A549 treated with AZD2906 at 1 μM for 4 hours (cell line): ENCODE measurements at places on chromosomes 13 and 19. TPM values are rescaled to one million over a fixed set of nuclear protein-coding genes. Genes with fewer than 3 reads are reported as not detected.

Gene OCEL1
- 12.4 to 13.5 TPM (median 12.8 TPM) in 5 replicates for total RNA-seq

Gene SEMA6B
- 4.9 to 6.0 TPM (median 5.0 TPM) in 5 replicates for total RNA-seq

Gene CCDC159
- 3.5 to 5.8 TPM (median 4.8 TPM) in 5 replicates for total RNA-seq

Gene LPAR6
- total RNA-seq, result 0.40 to 0.98 TPM (median 0.79 TPM) in 5 replicates

Gene TPTE2
- total RNA-seq, result not detected in 5 replicates

Gene OR7G3
- total RNA-seq, result not detected in 5 replicates

Gene IZUMO1
- total RNA-seq, result not detected in 5 replicates

Gene HIPK4
- 0.28 to 0.43 TPM (median 0.33 TPM) in 5 replicates for total RNA-seq

Gene CEACAM20
- total RNA-seq, result 0.03 to 0.05 TPM (median 0.05 TPM) in 3 of 5 replicates, not detected in the others

Gene SOX1
- not detected in 5 replicates for total RNA-seq

Gene PODNL1
- total RNA-seq, result 0.65 to 1.6 TPM (median 1.4 TPM) in 5 replicates

Gene VAV1
- total RNA-seq, result 6.2 to 8.2 TPM (median 6.7 TPM) in 5 replicates

Gene METTL21C
- total RNA-seq, result not detected in 5 replicates

Gene FGF21
- total RNA-seq, result not detected in 5 replicates

Gene KLK2
- 0.06 to 0.27 TPM (median 0.13 TPM) in 5 replicates for total RNA-seq

Gene KLK14
- 0.17 to 0.61 TPM (median 0.33 TPM) in 5 replicates for total RNA-seq

Gene ZNF813
- total RNA-seq, result 0.16 to 0.32 TPM (median 0.19 TPM) in 5 replicates

Gene CGB3
- total RNA-seq, result not detected in 5 replicates

Gene ARL11
- total RNA-seq, result not detected in 5 replicates

Gene COMMD6
- total RNA-seq, result 102 to 150 TPM (median 144 TPM) in 5 replicates

Gene C13orf42
- not detected in 5 replicates for total RNA-seq

Gene GPR12
- not detected in 5 replicates for total RNA-seq

Gene GGN
- total RNA-seq, result 0.14 to 0.65 TPM (median 0.49 TPM) in 5 replicates

Gene PLVAP
- not detected in 5 replicates for total RNA-seq
